HT1080 (cell line): ENCODE measurements at places on chromosomes 3 and 15. TPM values are rescaled to one million over a fixed set of nuclear protein-coding genes. Genes with fewer than 3 reads are reported as not detected.
A peak's percentile ranks its signal among the peaks of the same experiment; 100 is the strongest.

- no peak for DNase-seq
Observed at GRCh38 chr15:90987561-90988141, 6.7 kb downstream of the PRC1 start.

- DNase-seq, result peak; percentile 17
Observed at GRCh38 chr3:110384601-110385000, 687.0 kb upstream of the NECTIN3 start.

DNA sequence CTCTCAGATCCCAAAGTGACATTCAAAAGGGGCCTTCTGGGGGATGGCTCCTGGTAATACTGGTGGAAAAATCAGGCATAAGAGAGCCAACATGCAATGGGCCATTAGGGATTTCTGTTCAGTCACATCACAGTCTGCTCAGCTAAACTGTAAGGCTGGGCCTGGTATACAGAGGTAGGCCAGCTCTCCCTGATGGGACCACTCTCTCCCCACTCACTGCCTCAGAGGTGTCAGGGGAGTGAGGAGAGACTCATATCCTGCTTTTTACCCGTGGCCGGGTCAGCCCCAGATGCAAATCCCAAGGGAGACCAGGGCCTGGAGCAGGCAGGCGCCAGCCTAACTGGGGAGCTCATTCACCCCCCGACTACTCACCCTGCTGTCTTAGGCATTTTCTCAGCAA, 48.1 kb upstream of the TPM1 start:
- DNase-seq, result no peak

DNA sequence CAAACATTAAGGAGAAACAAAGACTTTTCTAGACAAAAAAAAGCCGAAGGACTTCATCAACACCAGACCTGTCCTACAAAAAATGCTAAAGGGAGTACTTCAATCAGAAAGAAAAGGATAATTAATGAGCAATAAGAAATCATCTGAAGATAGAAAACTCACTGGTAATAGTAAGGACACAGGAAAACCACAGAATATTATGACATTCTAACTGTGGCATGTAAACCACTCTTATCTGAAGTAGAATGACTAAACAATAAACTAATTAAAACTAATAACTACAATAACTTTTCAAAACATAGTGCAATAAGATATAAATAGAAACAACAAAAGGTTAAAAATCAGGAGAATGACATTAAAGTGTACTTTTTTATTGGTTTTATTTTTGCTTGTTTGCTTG, 584.5 kb upstream of the CCDC54 start:
- no peak for DNase-seq

Gene TMCO5A
- total RNA-seq, result not detected in 2 replicates

DNA sequence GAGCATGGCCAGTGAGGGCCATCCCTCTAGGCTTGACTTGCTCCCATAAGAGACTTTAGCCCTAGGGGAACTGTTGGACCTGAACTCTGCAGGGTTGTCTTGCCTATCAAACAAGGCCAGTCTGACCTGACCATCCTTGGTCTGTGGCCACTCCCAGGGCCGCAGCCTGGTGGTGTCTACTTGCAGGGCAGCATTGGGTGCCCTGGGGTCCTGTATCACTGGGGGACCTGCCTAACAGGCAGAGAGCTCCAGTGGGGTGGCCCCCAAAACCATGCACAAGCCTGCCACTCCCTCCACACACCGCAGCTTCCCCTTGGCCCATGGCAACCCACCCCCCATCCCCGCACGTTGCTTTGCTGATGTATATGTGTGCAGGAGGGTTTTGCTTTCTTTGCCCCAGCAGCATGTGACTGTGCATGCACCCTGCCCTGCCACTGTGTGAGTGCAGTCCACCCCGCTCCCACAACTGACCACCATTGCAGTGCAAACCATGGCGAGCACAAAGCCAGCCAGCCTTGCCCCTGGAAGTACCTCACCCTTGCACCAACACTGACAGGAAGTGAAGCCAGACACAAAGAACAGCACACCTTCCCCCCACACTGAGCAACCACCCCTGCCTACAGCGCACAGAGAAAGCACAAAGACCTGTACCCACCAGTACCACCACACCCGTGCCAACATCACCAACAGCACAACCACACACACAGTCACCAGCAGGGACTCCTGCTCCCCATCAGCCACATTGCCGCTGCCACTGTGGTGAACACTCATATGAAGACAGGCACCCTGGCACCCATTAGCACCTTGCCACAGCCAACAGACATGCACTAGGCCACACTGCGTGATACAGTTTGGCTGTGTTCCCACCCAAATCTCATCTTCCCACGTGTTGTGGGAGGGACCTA, 88.8 kb downstream of the SENP7 start:
- DNase-seq, result no peak

Gene GATA2
- total RNA-seq, result 0.50 and 1.6 TPM in 2 replicates

GRCh38 chr3:31610700-31611275, 78.1 kb downstream of the STT3B start:
- DNase-seq, result no peak

- no peak for DNase-seq
Observed at GRCh38 chr3:3192286-3192675, 12.8 kb upstream of the CRBN start.

DNA sequence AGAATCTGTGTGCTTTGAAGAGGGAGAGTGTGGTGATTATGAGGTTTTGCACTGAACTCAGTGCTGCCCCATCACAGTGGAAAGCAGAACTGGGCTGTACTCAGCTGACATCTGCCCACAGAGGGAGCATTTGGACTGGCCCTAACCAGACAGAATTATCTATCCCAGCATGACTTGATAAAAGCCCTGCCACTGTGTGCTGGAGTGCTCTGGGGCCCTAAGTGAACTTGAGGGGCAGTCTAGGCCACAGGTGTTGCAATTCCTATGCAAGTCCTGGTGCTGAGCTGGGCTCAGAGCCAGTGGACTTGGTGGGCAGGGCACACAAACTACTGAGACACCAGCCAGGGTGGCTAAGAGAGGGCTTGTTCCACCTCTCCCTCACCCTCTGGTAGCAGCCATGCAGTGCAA, 269.2 kb upstream of the CTNNB1 start:
- DNase-seq, result peak; percentile 22

Gene ADAMTS7
- 0.23 and 0.96 TPM in 2 replicates for total RNA-seq

DNA sequence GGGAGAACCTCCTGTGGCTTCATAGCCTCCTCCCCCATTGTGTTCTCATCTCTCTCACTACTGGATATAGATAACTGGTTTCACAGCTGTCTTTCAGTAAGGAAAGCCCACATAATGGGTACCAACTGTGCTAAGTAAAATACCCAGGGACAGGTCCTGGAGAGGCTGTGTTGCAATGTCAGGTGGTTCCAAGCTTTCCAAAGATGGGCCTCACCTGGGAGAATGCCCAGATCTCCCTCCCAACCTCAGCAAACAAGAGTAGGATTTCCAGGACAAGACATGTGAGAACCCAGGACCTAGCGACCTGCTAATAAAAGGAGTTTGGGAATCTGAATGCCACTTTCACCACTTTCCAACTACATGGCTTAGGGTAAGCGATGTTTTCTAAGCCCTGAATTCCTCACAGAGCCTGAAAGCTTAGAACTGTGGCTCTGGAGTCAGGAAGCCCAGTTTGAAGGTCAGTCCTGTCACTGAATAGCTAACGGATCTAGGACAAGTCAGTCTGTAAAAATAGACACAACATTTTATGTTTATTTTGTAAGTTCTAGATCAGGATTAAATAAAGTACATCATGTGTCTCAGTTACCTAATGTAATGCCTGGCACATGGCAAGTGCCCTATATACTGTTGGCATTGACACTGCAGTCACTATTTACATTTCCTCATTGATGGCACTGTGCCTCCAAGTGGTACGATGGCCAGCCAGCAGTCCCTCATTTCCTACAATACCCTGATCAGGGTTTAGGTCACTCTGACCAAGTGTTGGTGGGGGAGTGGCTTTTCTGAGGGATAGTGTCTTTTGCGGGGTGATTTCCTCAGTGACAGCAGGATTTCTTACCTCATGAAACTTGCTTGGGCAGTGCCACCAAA, 11.9 kb downstream of the CERS3 start:
- DNase-seq, result no peak

DNA sequence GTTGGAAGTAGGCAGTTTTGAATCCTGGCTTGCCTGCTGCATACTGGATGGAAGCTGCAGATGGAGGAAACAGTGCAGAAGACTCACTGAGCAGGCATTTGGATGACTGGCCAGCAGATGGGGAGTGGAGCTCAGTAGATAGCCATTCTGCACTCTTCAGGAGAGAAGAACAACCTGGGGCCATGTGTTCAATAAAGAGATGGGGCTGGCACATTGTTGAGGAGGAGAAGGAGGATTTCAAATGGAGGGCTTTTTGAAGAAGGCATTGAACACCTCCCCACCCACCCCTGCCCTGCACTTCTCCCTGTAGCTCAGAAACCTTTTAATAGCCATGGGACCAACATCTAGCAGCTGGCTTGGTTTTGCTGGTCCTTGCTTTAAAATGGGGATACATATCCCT, 109.8 kb downstream of the CACNA1D start:
- no peak for DNase-seq

DNA sequence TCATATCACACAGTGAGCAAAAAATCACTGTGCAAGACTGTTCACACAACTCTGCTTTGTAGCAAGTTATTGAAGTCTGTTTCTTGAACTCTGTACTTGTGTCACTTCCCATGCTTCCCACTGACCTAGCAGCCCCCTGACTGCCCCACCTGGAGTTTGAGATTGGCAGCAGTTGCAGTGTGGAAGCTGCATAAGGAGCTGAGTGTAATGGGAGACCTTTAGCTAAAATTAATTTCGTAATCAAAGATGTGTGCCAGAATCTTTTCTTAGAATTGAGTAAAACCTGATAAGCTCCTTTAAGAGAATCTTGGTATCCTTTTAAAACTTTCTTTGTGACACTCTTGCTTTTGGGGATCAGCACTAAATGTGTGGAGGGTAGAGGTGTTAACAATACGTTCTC, 42.8 kb downstream of the NKIRAS1 start:
- DNase-seq, result no peak

Gene CLDN1
- 0.20 and 0.37 TPM in 2 replicates for total RNA-seq

DNA sequence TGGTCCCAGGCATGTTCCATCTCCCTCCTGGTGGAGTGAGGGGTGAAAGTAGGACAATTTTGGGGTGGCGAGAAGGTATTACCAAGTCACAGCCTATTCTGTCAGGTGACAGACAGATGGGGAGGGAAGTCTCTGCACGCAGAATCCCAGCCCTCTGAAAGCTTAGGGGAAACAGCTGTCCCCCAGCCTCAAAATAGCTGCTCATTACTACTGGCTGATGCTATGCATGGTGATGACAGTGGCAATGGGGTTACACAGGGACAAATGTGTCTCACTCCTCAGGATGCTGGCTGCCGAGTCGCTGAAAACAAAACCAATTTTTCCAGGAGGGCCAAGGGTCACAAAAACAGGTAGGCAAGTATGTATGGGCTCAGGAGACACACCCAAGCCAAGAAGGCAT, 68.8 kb upstream of the OXTR start:
- no peak for DNase-seq

Gene STAC
- 23.3 and 28.3 TPM in 2 replicates for total RNA-seq

Gene BFSP2
- not detected in 2 replicates for total RNA-seq

Gene SELENOT
- 239 and 348 TPM in 2 replicates for total RNA-seq

GRCh38 chr3:138033202-138033691, 23.3 kb downstream of the CLDN18 start:
- no peak for DNase-seq

Gene ADAMTS9
- total RNA-seq, result 1.8 and 2.4 TPM in 2 replicates

- peak; percentile 49 for DNase-seq
Observed at GRCh38 chr15:52780172-52780980, 9.8 kb downstream of the ONECUT1 start.

Gene KNG1
- not detected in 2 replicates for total RNA-seq

GRCh38 chr15:97761110-97761509, 199.4 kb upstream of the ARRDC4 start:
- no peak for DNase-seq

Gene CHL1
- not detected in 2 replicates for total RNA-seq

Gene BNC1
- 14.8 and 18.1 TPM in 2 replicates for total RNA-seq

Gene GOLGA6A
- not detected in 2 replicates for total RNA-seq

Gene ADGRG7
- not detected in 2 replicates for total RNA-seq

Gene OR5K2
- not detected in 2 replicates for total RNA-seq
